ENCODE measurements at places on chromosomes 4 and X. TPM values are rescaled to one million over a fixed set of nuclear protein-coding genes. Genes with fewer than 3 reads are reported as not detected.

Gene ALB
- 1.7 TPM for total RNA-seq

DNA sequence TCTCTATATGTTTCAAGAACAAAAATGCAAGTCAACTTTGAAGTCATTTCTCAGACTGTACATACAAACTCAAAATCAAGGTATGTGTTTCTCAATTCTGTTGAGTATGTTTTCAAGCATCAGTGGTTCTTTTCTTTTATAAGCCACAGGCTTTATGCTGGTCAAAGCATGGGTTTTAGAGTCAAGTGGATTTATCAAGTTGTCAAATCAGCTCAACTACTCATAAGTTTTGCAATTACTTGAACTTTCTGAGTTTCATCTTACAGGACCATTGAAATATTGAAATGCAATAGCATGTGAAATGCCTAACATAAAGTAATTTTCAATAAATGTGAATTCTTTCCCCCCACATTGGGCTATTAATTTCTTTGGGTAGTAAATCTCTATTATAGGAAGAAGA lies 239.9 kb upstream of the DKK2 start:
- H3K36me3 ChIP-seq: no peaks in the 10 kb centered on the region
- H3K27ac ChIP-seq: no peak overlapping the region
- H3K4me3 ChIP-seq: no peak overlapping the region
- H3K27me3 ChIP-seq: no peaks in the 10 kb centered on the region
- DNase-seq: no peak

DNA sequence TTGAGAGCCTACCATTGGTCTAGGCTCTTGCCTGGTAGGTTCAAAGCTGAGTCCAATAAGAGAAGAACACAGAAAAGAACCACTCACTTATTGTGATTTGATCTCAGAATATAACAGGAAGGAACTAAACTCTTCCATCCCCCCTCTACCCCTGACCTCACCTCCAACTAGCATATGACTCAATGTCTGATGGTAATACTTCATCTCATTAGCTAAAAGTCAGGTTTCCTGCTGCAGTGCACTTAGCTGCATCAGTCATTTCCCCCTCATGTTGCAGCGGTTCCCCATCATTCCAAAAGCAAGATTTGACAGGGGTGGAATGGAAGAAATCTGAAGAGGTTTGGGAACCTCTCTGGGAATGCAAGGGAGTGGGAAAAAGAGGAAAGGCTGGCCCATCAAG lies 289.5 kb downstream of the SMARCA1 start:
- H3K4me3 ChIP-seq: no peak overlapping the region
- no peaks in the 10 kb centered on the region for H3K4me1 ChIP-seq
- DNase-seq: no peak
- H3K27ac ChIP-seq: no peak overlapping the region
- H3K27me3 ChIP-seq: no peaks in the 10 kb centered on the region
- no peaks in the 10 kb centered on the region for H3K36me3 ChIP-seq

GRCh38 chrX:140439476-140439875 lies 65.4 kb downstream of the SOX3 start:
- H3K27me3 ChIP-seq: peaks cover 13% of the 10 kb centered on the region
- H3K27ac ChIP-seq: no peak overlapping the region
- no peak for DNase-seq
- H3K4me3 ChIP-seq: no peak overlapping the region

DNA sequence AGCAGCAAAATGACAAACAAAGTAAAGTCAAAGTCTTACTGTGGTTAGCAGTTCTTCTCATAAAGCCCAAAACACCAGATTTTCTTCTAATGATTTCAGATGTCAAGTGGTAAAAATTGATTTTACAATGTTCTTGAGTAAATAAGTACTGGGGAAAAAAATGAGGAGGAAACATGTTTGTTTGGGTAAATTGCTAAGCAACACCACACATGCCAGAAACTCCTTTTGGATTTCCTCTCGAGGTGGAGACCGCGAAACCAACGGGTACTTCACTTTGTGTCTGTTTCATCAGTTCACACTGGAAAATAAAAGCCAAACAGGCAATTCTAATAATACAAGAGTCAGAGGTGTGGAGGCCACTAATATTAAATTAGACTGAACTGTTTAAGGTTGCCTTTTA lies 4.6 kb upstream of the PKD2 start:
- H3K4me1 ChIP-seq: no peaks in the 10 kb centered on the region
- no peak for DNase-seq
- H3K27me3 ChIP-seq: no peaks in the 10 kb centered on the region
- H3K27ac ChIP-seq: no peak overlapping the region
- no peaks in the 10 kb centered on the region for H3K36me3 ChIP-seq

- no peaks in the 10 kb centered on the region for H3K36me3 ChIP-seq
- H3K4me3 ChIP-seq: no peak overlapping the region
- no peak for DNase-seq
- no peak overlapping the region for H3K27ac ChIP-seq
- no peaks in the 10 kb centered on the region for H3K4me1 ChIP-seq
- peaks cover 8% of the 10 kb centered on the region for H3K27me3 ChIP-seq
Measured at GRCh38 chrX:100207331-100208024, 202.6 kb downstream of the PCDH19 start.
